ENCODE measurements at places on chromosomes 6 and 20. TPM values are rescaled to one million over a fixed set of nuclear protein-coding genes. Genes with fewer than 3 reads are reported as not detected.

CRISP3 gene
- not detected for total RNA-seq

PREP gene
- total RNA-seq = 49.9 TPM

MTFR2 gene
- total RNA-seq = 21.7 TPM

TNXB gene
- 2.5 TPM for total RNA-seq

ALDH5A1 gene
- 15.4 TPM for total RNA-seq

VSX1 gene
- not detected for total RNA-seq

PTCRA gene
- not detected for total RNA-seq

CTCFL gene
- total RNA-seq = not detected

- DNase-seq = no peak
Observed at GRCh38 chr6:22590423-22590822, 21.1 kb downstream of the HDGFL1 start.

- DNase-seq = no peak
Observed at GRCh38 chr6:47131773-47132172, 89.6 kb upstream of the ADGRF1 start.

- peak; percentile 36 for DNase-seq
Observed at GRCh38 chr20:33843854-33844253, 32.7 kb downstream of the CHMP4B start.

- no peak for DNase-seq
Observed at GRCh38 chr20:47093320-47093966, 198.8 kb downstream of the EYA2 start.

DNA sequence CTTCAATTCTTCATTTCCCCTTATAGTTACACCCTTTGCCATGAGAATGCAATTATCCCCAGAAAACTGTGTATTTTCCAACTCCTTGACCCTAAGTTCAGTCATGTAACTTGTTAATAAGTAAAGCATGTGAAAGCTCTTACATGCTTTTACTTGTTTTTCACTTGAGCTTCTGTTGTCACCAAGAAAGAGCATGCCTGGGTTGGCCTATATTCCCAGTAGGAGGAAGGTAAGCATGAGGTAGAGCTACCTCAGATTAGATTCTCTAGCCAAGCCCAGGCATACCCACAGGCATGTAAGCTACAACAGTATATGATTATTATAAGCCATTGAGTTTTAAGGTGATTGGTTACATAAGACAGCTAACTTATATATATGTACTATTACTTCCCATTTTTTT lies 101.7 kb upstream of the SMLR1 start:
- no peak for DNase-seq

GRCh38 chr6:105459864-105460263 lies 57.0 kb upstream of the PREP start:
- no peak for DNase-seq

DNA sequence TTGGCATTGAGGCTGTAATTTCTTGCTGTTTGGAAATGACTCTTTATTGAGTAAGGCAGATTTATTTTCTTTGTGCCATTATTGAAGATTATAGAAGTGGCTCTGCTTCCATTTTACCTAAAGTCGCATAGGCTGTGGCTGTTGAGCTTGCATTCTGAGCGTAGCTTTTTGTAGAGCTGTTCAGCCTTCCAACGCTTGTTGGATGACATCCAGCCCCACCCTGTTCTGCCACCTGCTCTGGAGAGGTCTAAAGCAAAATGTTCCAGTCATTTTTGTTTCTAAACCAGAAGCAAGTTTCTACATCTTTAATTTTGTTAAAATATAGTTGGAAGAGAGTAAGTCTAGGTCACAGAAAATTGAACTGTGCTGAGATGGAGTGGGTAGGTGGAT lies 24.4 kb downstream of the UST start:
- DNase-seq = no peak

DNA sequence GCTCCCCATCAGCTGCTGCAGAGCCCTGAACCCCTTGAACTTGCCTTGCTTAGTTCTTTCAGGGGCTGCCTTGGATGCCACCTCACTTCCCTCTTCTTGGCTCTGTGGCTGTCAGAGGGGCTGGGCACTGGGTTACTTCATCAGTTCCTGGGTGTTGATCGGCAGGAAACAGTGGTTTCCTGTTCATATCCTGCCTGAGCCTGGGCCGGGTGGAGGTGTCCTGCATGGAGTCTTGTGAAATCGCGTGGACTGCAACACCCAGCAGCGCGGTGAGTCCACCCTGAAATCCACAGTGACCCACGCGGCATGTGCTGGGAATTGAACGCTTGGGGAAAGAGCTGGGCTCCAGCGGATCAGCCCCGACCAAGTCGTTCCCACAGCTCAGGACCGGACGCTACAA lies 97.5 kb downstream of the CDH26 start:
- DNase-seq = peak; percentile 19

- DNase-seq = peak; percentile 82
Observed at GRCh38 chr6:29887819-29888776, 54.2 kb upstream of the HLA-A start.

- DNase-seq = no peak
Observed at GRCh38 chr20:8153281-8153908, 21.3 kb downstream of the PLCB1 start.

DNA sequence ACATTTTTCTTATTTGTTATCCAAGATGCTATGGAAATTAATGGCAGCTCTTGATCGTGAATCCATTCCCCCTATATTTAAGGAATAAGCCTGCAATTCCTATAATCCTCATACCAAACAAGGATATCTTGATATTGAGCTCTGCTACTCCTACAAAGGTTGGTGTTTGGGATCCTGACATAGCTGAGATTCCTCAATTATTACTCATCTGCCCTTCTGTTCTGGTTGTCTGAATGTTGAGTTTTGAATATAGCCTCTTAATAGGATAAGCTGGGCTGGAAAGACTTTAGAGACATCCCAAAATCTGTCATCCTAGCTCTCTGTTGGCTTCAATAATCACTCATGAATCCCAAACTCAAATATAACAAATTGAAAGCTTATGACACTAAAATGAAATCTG lies 49.9 kb downstream of the CLIC5 start:
- no peak for DNase-seq

DNA sequence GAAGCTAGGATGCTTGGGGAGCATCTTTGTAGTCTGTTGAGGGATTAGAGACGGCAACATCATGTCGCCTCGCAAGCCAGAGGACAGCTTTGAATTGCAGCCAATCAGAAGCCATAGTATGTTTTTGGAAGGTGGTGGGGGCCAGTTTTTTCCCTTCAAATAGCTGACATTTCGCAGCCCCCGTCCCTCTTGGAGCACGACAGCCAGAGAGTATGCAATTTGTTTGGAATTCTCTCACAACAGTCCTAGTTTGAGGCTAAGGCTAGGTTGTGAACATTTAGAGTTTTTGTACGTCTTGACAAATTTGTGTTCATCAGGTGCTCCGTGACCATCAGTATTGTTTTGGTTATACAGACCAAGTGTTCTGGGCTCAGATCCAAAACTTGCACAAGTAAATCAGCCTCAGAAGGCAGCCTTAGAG lies 83.3 kb downstream of the PLCB1 start:
- DNase-seq = no peak

- DNase-seq = no peak
Observed at GRCh38 chr6:100382767-100383195, 81.9 kb downstream of the SIM1 start.

GRCh38 chr6:157050537-157051265 lies 272.6 kb downstream of the TMEM242 start:
- no peak for DNase-seq

DNA sequence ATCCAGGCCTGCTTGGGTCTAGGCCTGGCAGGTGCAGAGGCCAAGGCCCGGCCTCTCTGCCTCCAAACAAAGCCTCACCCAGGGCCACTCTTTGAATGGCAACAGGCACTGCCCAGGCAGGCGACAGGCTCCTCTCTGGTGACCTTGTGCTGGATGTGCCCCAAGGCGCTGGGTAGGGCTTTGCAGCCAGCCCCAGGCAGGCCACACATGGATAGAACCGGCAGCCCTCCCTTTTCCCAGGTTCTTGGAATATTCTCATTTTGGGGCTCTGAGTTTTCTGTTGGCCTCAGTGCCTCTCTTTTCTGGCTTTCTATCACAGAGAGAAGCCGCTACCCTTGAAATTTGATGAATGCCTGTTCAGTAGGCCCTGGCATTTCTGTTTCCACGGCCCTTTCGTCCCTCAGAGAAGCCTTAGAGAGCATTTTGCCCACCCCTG lies 18.9 kb downstream of the PKIG start:
- DNase-seq = no peak

GRCh38 chr20:63828124-63828523 lies 2.9 kb downstream of the ZBTB46 start:
- DNase-seq = no peak

- DNase-seq = no peak
Observed at GRCh38 chr6:110328259-110328658, 29.9 kb downstream of the METTL24 start.

DNA sequence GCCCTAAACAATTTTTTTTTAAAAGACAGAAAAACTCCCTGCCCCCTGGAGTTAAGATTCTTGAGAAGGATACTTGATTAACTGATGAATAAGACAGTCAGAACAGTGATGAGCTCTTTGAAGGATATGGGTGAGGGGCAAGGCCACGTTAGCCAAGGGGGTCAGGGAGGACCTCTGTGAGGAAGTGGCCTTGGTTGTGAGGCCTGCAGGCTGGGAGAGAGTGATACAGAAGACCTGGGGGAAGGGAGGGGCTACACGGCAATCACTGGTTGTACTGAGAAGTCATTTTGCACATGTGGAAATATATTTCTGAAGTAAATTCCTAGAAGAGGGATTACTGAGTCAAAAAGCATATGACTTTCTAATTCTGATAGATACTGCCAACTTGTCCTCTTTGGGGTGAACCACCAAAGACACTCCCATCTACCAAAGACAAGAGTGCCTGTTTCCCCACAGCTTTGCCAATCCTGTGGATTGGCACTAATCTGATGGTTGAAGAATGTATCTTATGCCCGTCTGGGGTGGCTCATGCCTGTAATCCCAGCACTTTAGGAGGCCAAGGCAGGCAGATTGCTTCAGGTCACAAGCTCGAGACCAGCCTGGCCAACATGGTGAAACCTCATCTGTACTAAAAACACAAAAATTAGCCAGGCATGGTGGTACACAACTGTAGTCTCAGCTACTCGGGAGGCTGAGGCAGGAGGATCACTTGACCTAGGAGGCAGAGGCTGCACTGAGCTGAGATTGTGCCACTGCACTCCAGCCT lies 22.3 kb upstream of the BCAS4 start:
- DNase-seq = no peak

DNA sequence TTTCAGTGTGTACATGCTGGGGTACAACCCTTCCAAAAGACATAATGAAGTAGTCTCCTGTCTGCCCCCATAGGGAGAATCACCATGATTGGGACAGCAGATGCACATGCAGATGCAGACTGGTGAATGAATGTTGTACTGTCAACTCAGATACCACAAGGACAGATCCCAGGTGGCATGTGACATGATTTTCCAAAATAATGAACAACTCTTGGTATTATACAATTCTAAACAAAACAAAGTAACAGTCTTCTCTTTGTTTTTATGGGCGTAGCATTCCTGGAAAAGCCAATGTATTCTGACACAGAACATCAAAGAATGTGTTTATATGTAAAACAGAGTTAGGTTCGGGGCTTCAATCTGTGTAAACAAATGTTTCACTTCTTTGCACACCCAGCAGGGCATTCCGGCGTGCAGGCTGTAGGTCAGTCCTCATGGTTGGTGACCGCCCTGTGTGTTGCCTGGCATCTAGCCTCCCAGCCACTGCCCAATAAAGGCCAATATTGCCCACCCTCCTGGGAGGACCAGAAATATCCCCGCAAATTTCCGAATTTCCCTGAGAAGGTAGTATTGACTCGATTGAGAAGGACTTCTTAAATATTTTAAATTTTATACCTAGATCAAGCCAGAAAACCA lies 127.7 kb downstream of the KLHL32 start:
- no peak for DNase-seq

- DNase-seq = peak; percentile 44
Observed at GRCh38 chr6:35300848-35301247, 3.2 kb downstream of the DEF6 start.

- DNase-seq = no peak
Observed at GRCh38 chr6:1123386-1124375, 188.2 kb upstream of the FOXQ1 start.

DNA sequence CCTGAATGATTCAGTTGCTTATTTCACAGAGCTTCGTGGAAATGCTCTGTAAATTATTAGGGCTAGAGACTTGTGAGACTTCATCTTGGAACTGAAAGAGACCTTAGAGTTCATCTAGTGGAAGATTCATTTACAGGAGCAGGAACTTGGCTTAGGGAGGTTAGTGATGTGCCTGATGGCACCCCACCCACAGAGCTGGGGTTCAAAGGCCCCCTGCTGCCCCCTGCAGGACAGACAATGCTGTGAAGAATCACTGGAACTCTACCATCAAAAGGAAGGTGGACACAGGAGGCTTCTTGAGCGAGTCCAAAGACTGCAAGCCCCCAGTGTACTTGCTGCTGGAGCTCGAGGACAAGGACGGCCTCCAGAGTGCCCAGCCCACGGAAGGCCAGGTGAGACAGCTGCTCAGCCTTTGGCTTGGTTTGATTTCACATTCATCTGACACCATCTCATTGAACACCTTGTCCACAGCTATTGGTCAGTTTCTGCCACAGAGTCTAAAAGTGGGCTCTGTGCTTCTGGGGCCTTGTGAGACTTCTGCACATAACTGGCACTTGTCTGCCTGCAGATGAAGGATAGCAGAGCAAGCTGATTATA lies 25.1 kb downstream of the MYBL2 start:
- DNase-seq = no peak

- DNase-seq = no peak
Observed at GRCh38 chr20:23201658-23202057, 115.5 kb upstream of the CD93 start.

GRCh38 chr6:44531442-44532015 lies 144.0 kb downstream of the CDC5L start:
- no peak for DNase-seq

DNA sequence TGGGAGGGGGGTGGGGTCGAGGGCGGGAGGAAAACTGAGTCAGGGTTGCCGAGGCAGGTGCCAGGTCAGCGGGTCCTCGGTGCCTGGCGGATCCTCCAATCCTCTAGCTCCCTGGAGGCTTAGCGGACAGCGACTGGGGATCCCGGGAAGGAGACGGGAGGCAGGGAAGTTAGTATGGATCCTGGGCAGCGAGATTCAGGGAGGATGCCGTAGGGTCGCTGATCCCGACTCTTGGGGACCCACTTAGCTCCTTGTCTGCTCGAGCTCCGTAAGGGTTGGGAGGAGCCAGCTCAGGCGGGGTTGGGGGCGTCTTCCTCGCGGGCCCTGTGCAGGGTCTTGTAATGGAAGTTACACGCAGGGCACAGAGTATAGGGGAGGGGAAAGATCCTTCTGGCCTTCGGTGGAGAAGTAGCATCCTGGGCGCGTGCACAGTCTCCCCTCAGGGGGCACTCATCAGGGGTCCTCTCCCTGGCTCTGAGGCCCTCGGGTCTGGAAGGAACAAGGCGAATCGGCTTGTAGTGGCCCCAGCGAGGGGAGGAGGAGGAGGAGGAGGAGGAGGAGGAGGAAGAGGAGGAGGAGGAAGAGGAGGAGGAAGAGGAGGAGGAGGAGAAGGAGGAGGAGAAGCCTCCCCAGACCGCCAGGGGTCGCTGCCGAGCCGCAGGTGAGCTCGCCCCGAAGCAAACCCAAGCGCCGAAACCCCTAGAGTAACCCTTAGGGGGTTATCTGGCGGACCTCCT lies 6.4 kb upstream of the SLC12A5 start:
- DNase-seq = peak; percentile 73
